ENCODE measurements at places on chromosomes 2 and 18.

- no peaks in the 10 kb centered on the region for H3K36me3 ChIP-seq
- no peak overlapping the region for H3K4me3 ChIP-seq
- H3K27ac ChIP-seq, result no peak overlapping the region
- peaks cover 13% of the 10 kb centered on the region for H3K4me1 ChIP-seq
These were observed 35.5 kb downstream of the GKN2 start for GRCh38 chr2:68917034-68917718.

DNA sequence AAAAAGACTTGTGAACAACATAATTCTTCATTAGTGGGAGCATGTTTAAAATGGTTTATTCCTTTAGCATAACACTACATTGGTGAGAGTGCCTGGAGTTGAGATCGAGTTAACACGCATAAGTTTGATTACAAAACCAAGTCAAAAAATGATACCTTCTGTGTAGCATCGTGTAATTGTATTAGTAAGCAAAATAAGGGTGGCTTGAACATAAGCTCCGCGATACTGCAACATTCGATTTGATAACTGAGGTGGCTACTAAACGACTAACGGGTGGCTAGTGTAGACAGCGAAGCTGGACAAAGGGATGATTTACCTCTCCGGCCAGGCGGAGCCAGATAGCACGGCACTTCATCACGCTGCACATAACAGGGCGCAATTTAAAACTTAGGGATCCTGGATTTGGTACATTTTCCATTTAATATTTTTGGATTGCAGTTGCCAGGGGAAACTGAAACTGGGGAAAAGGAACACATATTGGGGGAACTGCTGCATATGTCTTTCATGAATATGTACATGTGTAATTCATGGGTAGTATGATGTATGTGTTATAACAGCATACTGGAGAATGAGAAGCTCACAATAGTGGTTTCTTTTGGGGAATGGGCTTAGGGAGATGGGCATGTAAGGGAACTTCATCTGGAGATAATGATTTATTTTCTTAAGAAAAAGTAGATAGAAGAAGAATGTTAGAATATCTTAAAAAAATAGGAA lies 36.4 kb upstream of the TOGARAM2 start:
- H3K27me3 ChIP-seq, result no peaks in the 10 kb centered on the region
- H3K4me3 ChIP-seq, result no peak overlapping the region
- no peak for DNase-seq
- H3K36me3 ChIP-seq, result peaks cover 72% of the 10 kb centered on the region
- no peak overlapping the region for H3K27ac ChIP-seq
- H3K4me1 ChIP-seq, result no peaks in the 10 kb centered on the region

DNA sequence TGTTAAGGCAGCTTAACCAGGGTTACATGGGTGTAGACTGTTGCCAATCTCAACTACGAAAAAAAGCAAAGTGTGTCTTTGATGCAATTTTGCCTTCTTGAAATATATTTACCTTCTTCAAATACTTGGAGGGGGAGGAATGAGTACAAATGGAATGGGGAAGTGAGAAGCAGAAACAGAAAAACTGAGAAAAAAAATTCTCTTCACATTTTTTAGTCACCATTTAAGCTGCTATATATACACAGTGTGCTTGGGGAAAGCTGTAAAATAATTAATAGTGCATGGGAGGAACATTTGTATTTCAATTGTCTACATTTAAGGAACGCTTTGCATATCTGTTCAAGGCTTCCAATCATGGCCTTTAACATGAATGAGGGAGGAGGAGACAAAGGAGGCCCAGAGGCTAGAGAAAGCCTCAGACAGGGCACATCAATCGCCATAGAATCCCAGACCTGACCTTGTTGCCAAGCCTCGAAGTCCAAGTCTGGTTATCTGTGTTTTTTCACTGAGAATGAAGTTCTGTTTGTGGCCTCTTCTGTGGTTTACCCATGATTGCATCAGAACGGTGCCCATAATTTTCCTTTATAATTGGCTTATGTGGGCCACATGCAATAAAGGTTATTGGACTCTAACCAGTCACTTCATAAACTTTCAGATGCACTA lies 158.6 kb downstream of the PIK3C3 start:
- no peak for DNase-seq
- H3K4me1 ChIP-seq, result peaks cover 3% of the 10 kb centered on the region
- H3K27ac ChIP-seq, result no peak overlapping the region
- no peak overlapping the region for H3K4me3 ChIP-seq

- no peaks in the 10 kb centered on the region for H3K27me3 ChIP-seq
- H3K36me3 ChIP-seq, result no peaks in the 10 kb centered on the region
- no peaks in the 10 kb centered on the region for H3K4me1 ChIP-seq
- no peak overlapping the region for H3K4me3 ChIP-seq
- no peak overlapping the region for H3K27ac ChIP-seq
These were observed 5.0 kb downstream of the HRH4 start for GRCh38 chr18:24465486-24465885.

GRCh38 chr18:5543773-5544389 lies at the start of gene EPB41L3:
TSS of gene EPB41L3 (minus strand) at chr18:5543997. CDS start at chr18:5489183, 54,814 bp downstream.
- DNase-seq, result no peak
- H3K27me3 ChIP-seq, result peaks cover 2% of the 10 kb centered on the region
- H3K36me3 ChIP-seq, result no peaks in the 10 kb centered on the region

GRCh38 chr2:99802734-99803133 lies 312.9 kb upstream of the REV1 start:
- no peak overlapping the region for H3K27ac ChIP-seq
- no peak for DNase-seq
- H3K4me1 ChIP-seq, result no peaks in the 10 kb centered on the region
- no peak overlapping the region for H3K4me3 ChIP-seq
- H3K36me3 ChIP-seq, result no peaks in the 10 kb centered on the region

Measured in natural killer cell (primary cell).